Activated T-helper 1 cell treated with anti-CD3 and anti-CD28 coated beads, Interleukin-12 subunit alpha, Interleukin-12 subunit beta, Interleukin-2, Interleukin-4 antibody, amounts not matched to agents 30 ng/mL and 10 ng/mL and 1 ng/mL, durations not matched to agents 14 hours and 24 hours and 36 hours (primary cell): ENCODE measurements at places on chromosomes 5 and 9. TPM values are rescaled to one million over a fixed set of nuclear protein-coding genes. Genes with fewer than 3 reads are reported as not detected.

- DNase-seq = no peak
Measured at GRCh38 chr5:116559673-116560164, 14.9 kb downstream of the SEMA6A start.

DNA sequence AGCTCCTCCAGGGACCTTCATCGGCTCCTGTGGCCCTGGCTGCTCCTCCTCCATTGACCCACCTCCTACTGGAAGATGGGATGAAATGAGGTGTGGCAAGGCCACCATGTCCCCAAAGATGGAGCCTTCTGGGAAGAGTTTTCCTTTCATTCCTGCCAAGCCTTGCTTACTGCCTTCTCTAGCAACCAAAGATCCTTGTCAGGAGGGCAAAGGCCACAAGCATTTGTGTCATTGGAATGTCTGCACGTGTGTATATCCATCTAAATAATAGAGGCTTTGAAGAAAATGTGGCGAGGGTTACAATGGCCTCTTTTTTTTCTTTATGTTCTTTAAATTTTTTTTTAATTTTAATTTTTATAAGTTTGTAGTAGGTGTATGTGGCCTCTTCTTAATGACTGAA is 313.6 kb downstream of the ARHGEF28 start:
- no peak for DNase-seq

DNA sequence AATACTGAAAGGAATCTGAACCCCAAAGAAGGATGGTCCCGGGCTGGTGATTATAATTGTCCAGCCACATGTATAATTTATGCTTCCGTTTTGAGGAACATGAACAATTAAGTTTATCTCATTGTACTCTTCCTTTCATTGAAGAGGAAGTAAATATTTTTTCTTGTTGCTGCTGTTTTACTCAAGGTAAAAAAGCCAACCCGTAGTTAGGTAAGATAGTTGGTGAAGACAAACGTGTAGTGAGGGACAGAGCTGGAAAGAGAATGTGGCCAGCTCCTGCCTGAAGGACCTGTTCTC is 5.1 kb downstream of the RCL1 start:
- no peak for DNase-seq

DNA sequence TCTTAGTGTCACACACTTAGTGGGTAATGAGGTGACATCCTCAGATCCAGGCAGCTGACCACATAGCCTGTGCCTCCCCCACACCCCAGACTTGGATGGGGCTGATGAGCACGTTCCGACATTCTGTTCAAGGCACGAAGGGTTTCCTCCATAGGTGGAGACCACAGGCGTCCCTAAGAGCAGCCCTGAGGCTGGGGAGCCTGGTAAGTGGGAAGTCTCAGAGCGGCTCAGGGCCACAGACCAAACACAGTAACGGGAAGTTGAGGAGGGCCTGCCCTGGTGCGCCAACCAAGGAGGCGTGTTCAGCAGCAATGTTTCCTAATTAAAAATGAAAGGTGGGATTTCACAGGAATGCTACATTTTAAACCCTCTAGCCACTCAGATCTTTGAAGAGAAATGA is 102.3 kb upstream of the PHYKPL start:
- DNase-seq = no peak

- DNase-seq = no peak
Measured at GRCh38 chr9:93114984-93115335, 18.9 kb downstream of the CARD19 start.

- no peak for DNase-seq
Measured at GRCh38 chr5:178370102-178370501, 137.5 kb upstream of the PHYKPL start.

DNA sequence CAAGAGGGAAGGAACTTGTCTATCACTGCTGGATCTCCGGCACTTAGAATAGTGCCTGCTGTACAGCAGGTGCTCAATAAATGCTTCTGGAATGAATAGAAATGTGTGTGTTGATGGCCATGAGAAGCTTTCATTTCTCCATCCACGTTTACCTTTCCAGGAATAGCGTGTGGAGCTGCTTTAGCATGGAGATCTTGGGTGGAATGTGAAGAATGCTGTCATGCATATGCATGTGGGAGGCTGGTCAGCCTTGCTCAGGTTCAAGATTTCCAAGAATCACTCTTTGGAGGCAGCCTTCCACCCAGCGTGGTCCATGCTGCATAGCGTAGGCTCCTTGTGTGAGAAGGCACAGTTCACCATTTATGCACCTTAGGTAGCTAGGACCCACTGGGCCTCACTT is 19.2 kb downstream of the COL15A1 start:
- no peak for DNase-seq

DNA sequence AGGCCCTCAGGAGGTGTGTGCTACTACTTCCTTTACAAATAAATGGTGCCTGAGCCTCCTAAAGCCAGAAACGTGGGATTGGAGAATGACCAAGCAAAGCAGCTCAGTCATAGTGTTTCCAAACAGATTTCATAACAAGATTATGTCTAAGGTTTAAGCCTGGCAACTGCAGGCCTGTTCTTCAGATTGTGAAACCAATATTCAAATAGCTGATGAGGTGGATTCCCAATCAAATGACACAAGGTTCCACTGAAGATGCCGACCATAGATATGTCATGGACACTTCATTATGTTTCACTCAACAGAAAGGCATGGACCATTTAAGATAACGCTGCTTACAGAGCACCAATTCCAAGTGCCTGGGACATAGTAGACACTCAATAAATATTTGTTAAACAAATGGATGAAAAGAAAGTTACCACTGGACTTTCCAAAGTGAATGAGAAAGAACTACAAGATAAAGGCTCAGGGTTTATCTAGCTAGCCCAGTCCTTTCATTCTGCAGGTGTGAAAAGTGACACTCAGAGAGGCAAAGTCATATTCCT is 189.5 kb downstream of the ACTL7B start:
- no peak for DNase-seq

DNA sequence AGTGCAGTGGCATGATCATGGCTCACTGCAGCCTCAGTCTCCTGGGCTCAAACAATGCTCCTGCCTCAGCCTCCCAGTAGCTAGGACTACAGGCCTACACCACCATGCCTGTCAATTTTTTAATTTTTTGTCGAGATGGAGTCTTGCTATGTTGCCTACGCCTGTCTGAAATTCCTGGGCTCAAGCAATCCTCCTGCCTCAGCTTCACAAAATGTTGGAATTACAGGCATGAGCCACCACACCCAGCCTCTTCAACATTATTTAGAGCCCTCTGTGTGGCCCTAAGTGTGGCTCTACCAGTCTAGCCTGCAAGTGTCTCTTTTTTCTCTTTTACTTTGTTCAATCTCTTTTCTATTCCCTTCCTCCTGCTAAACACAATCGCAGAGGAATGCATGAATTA is 154.4 kb upstream of the EPB41L4A start:
- DNase-seq = no peak

DNA sequence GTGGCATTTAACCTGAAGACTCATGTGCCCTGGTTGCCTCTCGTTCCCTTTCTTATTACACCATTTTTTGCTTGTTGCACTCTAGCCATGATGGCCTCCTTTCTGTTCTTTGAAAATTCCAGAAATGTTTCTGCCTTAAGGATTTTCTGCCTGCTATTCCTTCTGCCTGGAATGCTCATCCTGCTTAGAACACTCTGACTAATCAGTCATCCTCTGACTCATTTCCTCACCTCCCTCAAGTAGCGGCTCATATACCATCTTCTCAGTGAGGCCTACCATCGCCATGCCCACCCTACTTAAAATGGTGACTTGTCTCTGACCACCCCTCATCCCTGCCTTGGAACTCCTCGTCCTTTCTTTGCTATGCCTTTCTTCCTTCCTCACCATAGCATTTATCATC is 68.8 kb downstream of the KIF4B start:
- no peak for DNase-seq

- DNase-seq = no peak
Measured at GRCh38 chr9:86201474-86202337, 57.8 kb downstream of the C9orf153 start.

DNA sequence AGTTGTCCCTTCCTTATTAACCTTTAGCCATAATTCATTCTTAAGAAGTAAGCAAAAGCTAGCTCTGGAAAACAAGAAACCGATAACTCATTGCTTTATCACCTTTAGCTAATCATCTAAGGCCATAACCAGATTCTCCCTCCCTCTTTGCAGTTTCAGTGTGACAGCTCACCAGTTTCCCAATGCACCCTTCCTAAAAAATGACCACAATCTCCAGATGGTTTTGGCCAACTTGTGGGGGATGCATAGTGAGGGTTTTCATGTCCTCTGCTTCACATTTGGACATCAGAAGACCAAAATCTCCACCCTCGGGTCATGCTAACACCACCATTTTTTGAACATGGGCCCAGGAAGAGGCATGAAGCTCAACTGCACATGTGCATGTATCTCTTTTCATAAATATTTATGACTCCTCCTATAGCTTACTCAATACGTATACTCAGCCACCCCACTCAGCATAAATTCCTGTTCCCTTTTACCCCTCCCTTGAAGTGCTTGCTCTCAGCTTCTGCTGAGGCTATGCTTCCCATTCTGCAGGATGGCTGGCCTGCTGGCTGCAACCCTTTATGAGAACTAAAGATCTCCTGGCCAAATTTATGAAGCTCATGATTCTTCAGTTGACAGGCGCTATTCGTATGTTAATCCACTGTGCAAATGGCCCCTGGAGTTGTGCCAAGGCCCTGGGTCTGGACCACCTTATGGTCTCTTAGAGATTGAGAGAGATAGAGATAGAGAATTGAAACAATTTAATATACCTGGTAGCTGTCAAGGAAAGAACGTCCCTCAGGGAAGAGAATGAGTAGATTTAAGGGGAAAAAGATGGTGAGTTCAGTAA is 14.8 kb downstream of the PPP3R2 start:
- DNase-seq = no peak

- no peak for DNase-seq
Measured at GRCh38 chr9:5767968-5768932, 64.7 kb downstream of the ERMP1 start.

GRCh38 chr5:100746730-100747129 is 156.4 kb downstream of the ST8SIA4 start:
- no peak for DNase-seq

DNA sequence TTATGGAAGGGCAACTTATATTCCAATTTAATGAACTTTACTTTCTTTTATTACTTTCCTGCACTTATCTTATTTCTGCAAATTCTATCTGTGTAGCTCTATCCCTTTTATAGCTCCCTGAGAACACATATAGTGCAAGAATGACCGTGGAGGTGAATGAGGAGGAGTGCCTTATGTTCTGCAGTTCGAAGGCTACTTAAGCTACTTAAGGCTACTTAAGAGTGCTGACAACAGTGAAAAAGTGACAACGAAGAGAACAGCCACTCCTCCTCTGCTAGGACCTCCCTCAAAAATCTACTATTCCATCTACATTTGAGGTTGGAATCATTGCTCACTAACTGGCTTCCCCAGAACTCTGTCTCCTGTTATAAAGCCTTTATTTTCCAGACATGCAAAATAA is 1365.7 kb upstream of the C9orf72 start:
- no peak for DNase-seq

DNA sequence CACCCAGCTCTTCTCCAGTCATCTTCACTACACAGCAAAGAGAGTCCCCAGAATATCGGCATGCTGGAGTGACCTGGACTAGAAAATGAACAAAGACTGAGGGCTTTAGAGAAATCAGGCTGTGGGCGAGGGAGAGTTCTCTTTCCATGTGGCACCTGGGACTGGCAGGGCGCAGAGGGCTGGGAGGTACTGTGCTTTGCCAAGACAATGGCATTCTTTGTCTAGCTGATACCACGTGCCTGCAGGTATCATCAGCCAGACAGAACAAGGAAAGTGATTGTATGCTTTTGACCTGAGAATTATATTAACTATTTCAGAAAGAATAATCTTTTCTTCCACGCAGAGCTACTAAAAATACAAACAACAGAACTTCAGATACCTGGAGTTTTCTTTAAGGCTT is 30.5 kb downstream of the DDX31 start:
- DNase-seq = no peak

DNA sequence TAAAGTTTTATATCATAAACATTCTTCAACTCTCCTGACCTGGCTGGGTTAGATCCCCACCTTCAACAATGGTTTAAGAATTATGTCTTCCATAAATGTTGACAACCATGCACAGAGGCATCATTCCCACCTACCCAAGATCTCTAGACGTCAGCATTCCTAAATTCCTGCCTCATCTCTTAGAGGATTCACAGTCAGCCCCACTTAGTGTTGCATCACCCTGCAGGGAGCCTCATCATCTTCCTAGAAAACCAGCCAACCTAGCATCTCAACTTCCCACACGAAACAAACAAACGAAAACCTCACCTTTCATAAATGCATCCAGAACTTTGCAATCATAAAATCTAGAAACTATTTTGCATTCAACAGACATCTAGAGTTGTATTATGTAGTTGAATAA is 816.1 kb upstream of the C9orf72 start:
- DNase-seq = no peak

GRCh38 chr9:98157372-98157771 is 35.1 kb downstream of the CORO2A start:
- no peak for DNase-seq

- no peak for DNase-seq
Measured at GRCh38 chr9:93891549-93892310, 63.4 kb downstream of the BARX1 start.

DNA sequence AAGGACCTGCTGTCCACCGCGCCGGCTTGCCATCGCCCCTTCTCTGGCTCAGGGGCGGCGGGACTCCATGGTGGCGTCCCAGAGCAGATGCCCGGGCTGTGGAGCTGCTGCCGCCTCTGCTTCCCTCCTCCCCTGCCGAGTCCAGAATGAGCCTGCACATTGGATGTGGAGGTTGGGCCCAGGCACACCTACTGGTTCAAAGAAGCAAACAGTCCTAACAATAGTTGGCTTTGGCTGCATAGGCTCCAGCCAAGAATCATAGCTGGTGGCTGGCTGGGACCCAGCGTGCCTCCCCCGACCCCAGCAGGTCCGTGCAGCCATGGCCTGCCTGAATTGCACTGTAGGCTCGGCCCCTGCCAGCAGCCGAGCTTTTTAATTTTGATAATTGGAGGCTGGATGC is 25.8 kb downstream of the ADAMTSL2 start:
- DNase-seq = no peak

- peak; percentile 99 for DNase-seq
Measured at GRCh38 chr9:4792572-4793458, at the start of gene RCL1. Gene RCL1 (plus strand): TSS chr9:4792944. CDS start chr9:4793092, 148 bp downstream.

GRCh38 chr9:94950579-94951323 is 224.3 kb downstream of the AOPEP start:
- DNase-seq = no peak

GRCh38 chr9:84301851-84302250 is 38.7 kb downstream of the SLC28A3 start:
- DNase-seq = no peak

GRCh38 chr9:1538301-1538700 is 476.8 kb upstream of the SMARCA2 start:
- no peak for DNase-seq

- peak; percentile 40 for DNase-seq
Measured at GRCh38 chr9:14585730-14586473, 107.3 kb downstream of the ZDHHC21 start.

- DNase-seq = no peak
Measured at GRCh38 chr5:765948-766631, 18.4 kb downstream of the ZDHHC11B start.

GRCh38 chr9:76023715-76024195 is 133.3 kb downstream of the PCSK5 start:
- peak; percentile 35 for DNase-seq

GRCh38 chr5:119378075-119378700 is 22.4 kb downstream of the TNFAIP8 start:
- DNase-seq = no peak

LCN9 gene
- not detected in 2 replicates for total RNA-seq

ISL1 gene
- total RNA-seq = not detected in 2 replicates

GPR151 gene
- total RNA-seq = not detected in 2 replicates

FOXD4L4 gene
- total RNA-seq = 0.10 and 0.23 TPM in 2 replicates

CAMK4 gene
- total RNA-seq = 51.8 and 56.9 TPM in 2 replicates

STKLD1 gene
- 0.64 and 1.5 TPM in 2 replicates for total RNA-seq

NXNL2 gene
- total RNA-seq = not detected in 2 replicates

GNA14 gene
- not detected in 2 replicates for total RNA-seq

AKNA gene
- total RNA-seq = 178 and 182 TPM in 2 replicates

OTP gene
- total RNA-seq = not detected in 2 replicates

TMEM203 gene
- 40.5 and 41.5 TPM in 2 replicates for total RNA-seq
